Stimulated activated CD4-positive, alpha-beta T cell treated with anti-CD3 and anti-CD28 coated beads, Interleukin-2, amount 100 ng/mL, for 48 hours (primary cell): ENCODE measurements at places on chromosomes 2 and 18.

- DNase-seq = no peak
Measured at GRCh38 chr2:18551169-18551568, 9.3 kb downstream of the RDH14 start.

- no peak for DNase-seq
Measured at GRCh38 chr18:61132031-61132430, 201.2 kb upstream of the CDH20 start.

DNA sequence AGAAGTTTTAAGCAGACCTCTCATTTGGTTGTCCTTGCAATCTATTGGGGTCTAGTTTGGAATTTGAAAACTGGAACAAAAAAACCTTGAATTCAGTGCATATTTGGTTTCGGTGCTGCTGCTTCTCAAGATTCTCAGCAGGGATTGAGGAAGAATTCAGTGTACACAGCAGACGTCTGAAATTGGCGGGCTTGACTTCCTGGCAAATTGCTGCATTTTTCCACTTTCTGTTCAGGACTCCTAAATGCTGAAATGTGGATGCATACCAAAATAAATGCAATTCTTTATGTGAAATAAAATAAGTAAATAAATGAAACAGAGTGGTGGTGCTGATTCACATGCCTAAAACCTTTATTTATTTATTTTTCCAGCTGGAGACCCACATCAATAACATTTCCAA lies 332.4 kb upstream of the KYNU start:
- DNase-seq = no peak

DNA sequence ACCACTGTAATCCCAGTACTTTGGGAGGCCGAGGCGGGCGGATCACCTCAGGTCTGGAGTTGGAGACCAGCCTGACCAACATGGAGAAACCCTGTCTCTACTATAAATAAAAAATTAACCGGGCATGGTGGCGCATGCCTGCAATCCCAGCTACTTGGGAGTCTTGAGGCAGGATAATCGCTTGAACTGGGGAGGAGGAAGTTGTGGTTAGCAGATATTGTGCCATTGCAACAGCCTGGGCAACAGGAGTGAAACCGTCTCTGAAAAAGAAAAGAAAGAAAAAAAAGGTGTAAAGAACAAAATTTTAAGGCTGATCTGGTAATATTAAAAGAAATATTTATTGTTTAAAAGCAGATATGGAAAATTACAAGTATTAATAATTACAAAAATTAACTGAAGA lies 29.7 kb downstream of the ZNF804A start:
- no peak for DNase-seq

DNA sequence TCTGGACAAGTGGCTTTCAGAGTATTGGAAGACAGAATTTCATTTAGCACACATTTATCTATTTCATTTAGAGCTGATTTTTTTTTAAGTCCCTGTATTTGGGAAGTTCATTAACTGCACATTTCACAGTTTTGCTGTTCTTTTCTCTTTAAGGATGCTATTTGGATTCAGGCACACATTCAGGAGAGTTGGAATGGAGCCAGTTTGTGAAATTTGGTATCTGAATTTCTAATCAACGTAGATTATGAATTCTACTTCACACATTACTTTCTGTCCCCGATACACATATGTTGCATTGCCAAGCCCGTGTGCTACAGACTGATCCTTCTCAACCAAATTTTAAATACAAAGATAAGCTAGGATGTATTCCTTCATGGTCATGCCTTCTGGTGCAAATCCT lies 503.9 kb downstream of the IRS1 start:
- DNase-seq = no peak

GRCh38 chr2:220002251-220002650 lies 374.8 kb downstream of the SLC4A3 start:
- no peak for DNase-seq

GRCh38 chr2:187369471-187369870 lies 78.6 kb downstream of the CALCRL start:
- no peak for DNase-seq

- no peak for DNase-seq
Measured at GRCh38 chr2:221831051-221831450, 258.9 kb upstream of the EPHA4 start.

GRCh38 chr2:130806370-130806769 lies 30.3 kb upstream of the ARHGEF4 start:
- no peak for DNase-seq
